ENCODE measurements at places on chromosomes 16 and 17. TPM values are rescaled to one million over a fixed set of nuclear protein-coding genes. Genes with fewer than 3 reads are reported as not detected.

ATP6V0A1 gene
- 6.7 TPM for total RNA-seq

KRT222 gene
- not detected for total RNA-seq

JPT1 gene
- total RNA-seq, result 351 TPM

SGCA gene
- 0.42 TPM for total RNA-seq

TBC1D3 gene
- total RNA-seq, result not detected

KRT12 gene
- not detected for total RNA-seq

All from natural killer cell treated with Interleukin-12 subunit alpha and Interleukin-12 subunit beta and Interleukin-15 and Interleukin-18, amount 100 ng/mL, for 72 hours (primary cell).